Natural killer cell treated with Interleukin-12 subunit alpha and Interleukin-12 subunit beta and Interleukin-15 and Interleukin-18, amount 100 ng/mL, for 72 hours (primary cell): ENCODE measurements at places on chromosomes 7 and 10. TPM values are rescaled to one million over a fixed set of nuclear protein-coding genes. Genes with fewer than 3 reads are reported as not detected.

Gene DEPP1
- total RNA-seq: 0.31 TPM

- DNase-seq: no peak
- no peak overlapping the region for H3K27ac ChIP-seq
- no peak overlapping the region for H3K4me3 ChIP-seq
- H3K36me3 ChIP-seq: peaks cover 5% of the 10 kb centered on the region
- no peaks in the 10 kb centered on the region for H3K4me1 ChIP-seq
Observed at GRCh38 chr7:52355053-52355452, 680.4 kb upstream of the POM121L12 start.

DNA sequence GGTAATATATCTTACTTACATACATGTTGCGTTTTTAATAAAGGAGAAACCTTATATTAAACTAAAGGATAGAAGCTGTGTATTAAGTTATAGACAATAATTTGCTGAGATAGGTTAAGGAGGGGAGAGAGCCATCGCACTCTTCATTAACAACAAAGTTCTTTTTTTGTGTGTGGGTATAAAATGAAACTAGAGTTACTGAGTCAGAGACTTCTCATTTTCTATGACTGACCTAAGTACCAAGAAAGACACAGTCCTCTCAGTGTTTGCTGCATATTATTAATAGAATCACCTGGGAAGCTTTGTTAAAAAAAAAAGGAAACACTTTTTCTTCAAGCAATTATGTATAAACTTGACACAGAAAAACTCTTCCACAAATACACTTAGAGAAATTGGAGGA is 31.4 kb downstream of the FEZF1 start:
- DNase-seq: no peak
- H3K4me1 ChIP-seq: no peaks in the 10 kb centered on the region
- no peaks in the 10 kb centered on the region for H3K27me3 ChIP-seq
- no peaks in the 10 kb centered on the region for H3K36me3 ChIP-seq

DNA sequence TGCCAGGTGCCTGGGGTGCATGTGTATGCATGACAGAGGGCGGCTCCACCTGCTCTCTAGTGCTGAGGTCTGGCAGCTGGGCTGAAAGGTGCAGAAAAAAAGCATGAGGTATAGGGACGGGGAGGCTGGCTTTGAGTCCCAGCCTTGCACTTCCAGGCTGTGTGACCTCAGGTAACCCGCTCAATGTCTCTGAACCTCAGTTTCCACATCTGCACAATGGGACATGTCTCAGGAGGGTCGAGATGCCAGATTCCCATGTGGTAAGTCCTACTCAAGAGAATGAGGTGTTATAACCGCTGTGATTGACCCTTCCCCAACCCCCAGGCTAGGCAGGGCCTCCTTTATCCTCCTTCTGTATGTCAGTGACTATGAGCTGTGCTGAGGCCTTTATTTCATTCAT is 48.8 kb downstream of the ARHGAP22 start:
- H3K27me3 ChIP-seq: no peaks in the 10 kb centered on the region
- DNase-seq: no peak
- H3K27ac ChIP-seq: no peak overlapping the region
- H3K4me3 ChIP-seq: no peak overlapping the region
- no peaks in the 10 kb centered on the region for H3K4me1 ChIP-seq

DNA sequence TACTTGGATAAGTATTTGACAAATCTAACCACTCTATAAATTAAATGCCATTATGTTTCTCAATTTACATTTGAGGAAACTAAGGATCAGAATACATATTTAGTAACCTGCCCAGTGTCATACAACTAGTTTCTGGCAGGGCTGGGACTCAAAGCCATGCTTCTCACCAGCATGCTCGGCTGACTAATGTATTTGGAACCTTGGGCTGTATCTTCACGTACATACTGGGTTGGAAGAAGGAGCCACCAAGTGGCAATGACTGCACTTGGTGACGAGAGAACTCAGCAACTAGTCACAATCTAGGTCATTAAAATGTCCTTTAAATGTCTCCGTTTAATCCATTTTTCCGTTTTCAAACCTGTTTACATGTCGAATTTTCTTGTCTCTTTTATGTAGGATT is 42.9 kb downstream of the CHRM2 start:
- H3K27me3 ChIP-seq: no peaks in the 10 kb centered on the region
- H3K4me1 ChIP-seq: no peaks in the 10 kb centered on the region
- no peak overlapping the region for H3K4me3 ChIP-seq
- H3K36me3 ChIP-seq: no peaks in the 10 kb centered on the region
- no peak for DNase-seq
- H3K27ac ChIP-seq: no peak overlapping the region

Gene SNCG
- not detected for total RNA-seq

GRCh38 chr10:72800000-72800740 is 93.4 kb upstream of the OIT3 start:
- H3K36me3 ChIP-seq: no peaks in the 10 kb centered on the region
- DNase-seq: no peak
- no peaks in the 10 kb centered on the region for H3K4me1 ChIP-seq
- H3K27me3 ChIP-seq: no peaks in the 10 kb centered on the region

GRCh38 chr7:66454600-66455225 is 174.0 kb upstream of the KCTD7 start:
- H3K4me3 ChIP-seq: no peak overlapping the region
- no peak overlapping the region for H3K27ac ChIP-seq
- H3K36me3 ChIP-seq: no peaks in the 10 kb centered on the region

GRCh38 chr7:38245409-38245977 is 27.9 kb downstream of the TARP start:
- H3K4me3 ChIP-seq: peak overlapping the region; percentile 89
- H3K36me3 ChIP-seq: peaks cover 67% of the 10 kb centered on the region
- peaks cover 86% of the 10 kb centered on the region for H3K4me1 ChIP-seq
- H3K27me3 ChIP-seq: no peaks in the 10 kb centered on the region
- DNase-seq: no peak
- peak overlapping the region; percentile 94 for H3K27ac ChIP-seq

DNA sequence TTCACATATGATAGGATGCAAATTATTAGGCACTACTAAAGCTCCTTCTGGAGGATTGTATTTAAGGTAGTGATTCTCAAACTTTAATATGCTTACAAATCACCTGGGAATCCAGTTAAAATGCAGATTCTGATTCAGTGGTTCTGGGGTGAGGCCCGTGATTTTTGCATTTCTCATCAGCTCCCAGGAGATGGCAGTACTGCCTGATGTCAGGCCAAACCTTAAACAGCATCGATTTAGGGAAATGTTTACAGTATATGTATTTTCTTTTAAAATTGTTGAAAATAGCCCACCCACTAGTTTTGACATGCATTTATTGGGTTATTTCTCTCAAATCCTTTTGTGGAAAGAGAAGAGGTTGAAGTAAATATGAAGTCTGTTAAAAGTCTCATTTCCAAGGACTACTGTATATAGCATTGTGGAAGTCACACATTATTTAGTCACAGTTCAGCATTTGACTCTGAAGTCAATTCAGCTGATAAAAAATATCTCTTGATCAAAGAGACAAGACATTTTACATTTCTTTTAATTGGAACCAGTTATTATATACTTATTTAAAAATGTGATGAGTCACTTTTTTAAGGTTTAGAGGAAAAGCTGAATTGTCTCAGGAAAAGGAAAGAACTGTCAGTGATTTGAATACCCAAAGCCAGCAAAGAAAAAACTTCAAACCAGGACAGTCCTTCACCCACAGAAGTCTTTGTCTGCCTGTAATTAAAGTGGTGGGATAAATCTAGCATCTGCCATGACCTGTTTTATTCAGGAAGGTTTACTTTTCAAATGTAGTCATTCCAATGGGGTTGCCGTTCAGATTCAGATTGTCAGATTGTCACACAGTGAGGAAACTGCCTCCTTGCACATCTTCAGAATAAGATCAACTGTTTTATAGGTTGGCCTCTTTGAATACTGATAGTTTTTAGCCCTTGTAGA is 21.1 kb upstream of the HBP1 start:
- no peak overlapping the region for H3K4me3 ChIP-seq
- H3K27me3 ChIP-seq: no peaks in the 10 kb centered on the region
- H3K4me1 ChIP-seq: no peaks in the 10 kb centered on the region
- H3K27ac ChIP-seq: no peak overlapping the region
- no peaks in the 10 kb centered on the region for H3K36me3 ChIP-seq

Gene CYP3A7
- not detected for total RNA-seq

Gene ZNF485
- 2.0 TPM for total RNA-seq

Gene CACNA2D1
- not detected for total RNA-seq

Gene SFTPD
- total RNA-seq: not detected

GRCh38 chr10:22133749-22134624 is 83.8 kb downstream of the EBLN1 start:
- H3K4me3 ChIP-seq: no peak overlapping the region
- peaks cover 19% of the 10 kb centered on the region for H3K27me3 ChIP-seq
- H3K27ac ChIP-seq: peak overlapping the region; percentile 2
- peaks cover 10% of the 10 kb centered on the region for H3K4me1 ChIP-seq
- H3K36me3 ChIP-seq: peaks cover 7% of the 10 kb centered on the region

Gene PAPOLB
- not detected for total RNA-seq

DNA sequence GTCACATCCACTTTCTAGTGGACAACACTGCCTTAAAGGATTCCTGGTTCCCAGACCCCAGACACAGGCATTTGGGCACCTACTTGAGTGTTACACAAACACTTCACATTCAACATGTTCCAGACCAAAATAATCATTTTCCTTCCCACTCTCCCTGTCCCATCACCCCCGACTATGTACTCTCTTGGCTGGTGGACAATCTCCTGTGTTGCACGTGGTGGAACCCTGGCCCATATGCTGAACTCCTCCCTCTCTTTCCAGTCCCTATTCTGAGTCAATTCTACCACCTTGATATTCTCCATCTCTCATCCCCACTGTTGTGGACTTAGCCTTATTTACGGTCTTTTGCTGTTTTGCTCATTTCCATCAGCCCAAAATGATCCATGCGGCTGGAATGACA is 8.3 kb upstream of the SEPHS1 start:
- H3K36me3 ChIP-seq: no peaks in the 10 kb centered on the region
- no peak overlapping the region for H3K27ac ChIP-seq
- DNase-seq: no peak
- H3K4me1 ChIP-seq: peaks cover 5% of the 10 kb centered on the region
- no peak overlapping the region for H3K4me3 ChIP-seq

DNA sequence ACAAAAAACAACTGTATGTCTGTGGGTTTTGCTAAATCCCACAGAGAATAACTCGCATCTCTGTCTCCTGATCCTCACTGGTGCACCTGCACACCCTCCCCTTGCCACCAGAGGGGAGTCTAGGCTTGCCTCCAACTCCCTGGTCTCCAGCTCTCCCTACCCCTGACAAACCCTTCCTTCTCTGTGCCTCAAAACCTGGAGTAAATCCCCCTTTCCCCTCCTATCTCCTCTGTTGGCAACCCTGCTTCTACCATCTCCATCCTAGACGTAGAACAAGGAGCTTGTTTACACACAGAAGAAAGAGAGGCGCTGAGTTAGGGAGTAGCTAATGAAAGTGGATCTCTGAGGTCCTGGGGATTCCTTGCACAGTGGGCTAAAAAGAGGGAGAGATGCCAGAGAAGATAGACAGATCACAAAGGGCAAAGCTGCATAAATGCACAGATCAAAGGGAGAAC is 6.0 kb downstream of the MBLAC1 start:
- no peak for DNase-seq
- H3K36me3 ChIP-seq: no peaks in the 10 kb centered on the region
- H3K4me1 ChIP-seq: peaks cover 15% of the 10 kb centered on the region
- no peak overlapping the region for H3K4me3 ChIP-seq
- no peaks in the 10 kb centered on the region for H3K27me3 ChIP-seq

Gene GOLGA7B
- total RNA-seq: 2.8 TPM

DNA sequence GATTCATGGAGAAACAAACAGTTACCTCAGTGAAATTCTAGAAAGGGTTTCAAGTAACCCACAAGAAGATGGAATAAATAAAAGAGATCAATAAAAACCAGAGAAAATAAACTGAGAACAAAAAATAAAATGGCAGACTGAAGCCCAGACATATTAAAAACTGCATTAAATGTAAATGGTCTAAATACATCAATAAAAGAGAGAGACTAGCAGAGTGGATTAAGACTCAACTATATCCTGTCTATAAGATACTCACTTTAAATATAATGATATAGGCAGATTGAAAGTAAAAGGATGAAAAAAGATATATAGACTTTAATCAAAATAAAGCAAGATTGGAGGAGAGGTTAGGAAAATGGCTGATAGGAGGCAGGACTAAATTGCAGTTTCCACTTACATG is 18.8 kb upstream of the EBF3 start:
- no peak overlapping the region for H3K27ac ChIP-seq
- peaks cover 52% of the 10 kb centered on the region for H3K27me3 ChIP-seq
- no peak for DNase-seq
- H3K4me1 ChIP-seq: no peaks in the 10 kb centered on the region
- H3K4me3 ChIP-seq: no peak overlapping the region

Gene IL15RA
- total RNA-seq: 56.7 TPM

DNA sequence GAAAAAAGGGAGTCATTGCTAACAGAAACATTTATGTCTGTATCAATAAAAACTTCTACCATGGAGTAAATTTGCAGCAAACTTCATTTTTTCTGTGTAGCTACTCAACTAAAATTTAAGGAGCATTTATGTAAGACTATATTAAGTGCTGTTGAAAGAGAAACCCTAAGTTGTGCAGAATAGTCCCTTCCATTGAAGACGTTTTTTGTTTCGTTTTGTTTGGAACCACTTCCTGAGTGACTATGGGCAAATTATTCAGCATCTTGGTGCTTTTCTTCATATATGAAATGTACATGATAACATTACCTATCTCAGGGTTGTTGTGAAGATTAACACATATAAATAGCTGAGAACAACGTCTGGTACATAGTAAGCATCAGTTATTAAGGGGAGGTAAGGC is 24.3 kb downstream of the SEM1 start:
- H3K4me3 ChIP-seq: peak overlapping the region; percentile 59
- H3K27ac ChIP-seq: peak overlapping the region; percentile 84
- H3K27me3 ChIP-seq: no peaks in the 10 kb centered on the region

DNA sequence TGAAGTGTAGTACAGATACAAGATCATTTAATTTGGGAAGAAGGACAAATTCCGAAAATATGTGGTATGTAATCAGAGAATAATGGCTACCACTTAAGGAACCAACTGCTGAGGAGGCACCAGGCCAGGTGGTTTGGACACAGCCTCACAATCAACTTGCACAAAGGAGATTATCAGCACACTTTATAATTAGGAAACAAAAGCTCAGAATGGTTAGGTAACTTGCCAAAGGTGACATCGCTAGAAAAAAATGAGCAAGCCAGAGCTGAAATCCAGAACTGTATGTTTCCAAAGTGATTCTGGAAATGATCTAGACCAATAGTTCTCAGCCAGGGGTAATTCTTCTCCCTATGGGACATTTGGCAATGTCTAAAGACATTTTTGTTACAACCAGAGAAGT is 36.6 kb downstream of the ERCC6 start:
- H3K4me1 ChIP-seq: peaks cover 9% of the 10 kb centered on the region
- no peaks in the 10 kb centered on the region for H3K27me3 ChIP-seq
- no peak for DNase-seq
- H3K36me3 ChIP-seq: peaks cover 14% of the 10 kb centered on the region
